ENCODE measurements at places on chromosomes 1 and 21.

GRCh38 chr1:76141929-76142328 lies 67.4 kb downstream of the ST6GALNAC3 start:
- no peak for DNase-seq

- no peak for DNase-seq
Observed at GRCh38 chr1:11537854-11538591, 59.1 kb downstream of the DISP3 start.

DNA sequence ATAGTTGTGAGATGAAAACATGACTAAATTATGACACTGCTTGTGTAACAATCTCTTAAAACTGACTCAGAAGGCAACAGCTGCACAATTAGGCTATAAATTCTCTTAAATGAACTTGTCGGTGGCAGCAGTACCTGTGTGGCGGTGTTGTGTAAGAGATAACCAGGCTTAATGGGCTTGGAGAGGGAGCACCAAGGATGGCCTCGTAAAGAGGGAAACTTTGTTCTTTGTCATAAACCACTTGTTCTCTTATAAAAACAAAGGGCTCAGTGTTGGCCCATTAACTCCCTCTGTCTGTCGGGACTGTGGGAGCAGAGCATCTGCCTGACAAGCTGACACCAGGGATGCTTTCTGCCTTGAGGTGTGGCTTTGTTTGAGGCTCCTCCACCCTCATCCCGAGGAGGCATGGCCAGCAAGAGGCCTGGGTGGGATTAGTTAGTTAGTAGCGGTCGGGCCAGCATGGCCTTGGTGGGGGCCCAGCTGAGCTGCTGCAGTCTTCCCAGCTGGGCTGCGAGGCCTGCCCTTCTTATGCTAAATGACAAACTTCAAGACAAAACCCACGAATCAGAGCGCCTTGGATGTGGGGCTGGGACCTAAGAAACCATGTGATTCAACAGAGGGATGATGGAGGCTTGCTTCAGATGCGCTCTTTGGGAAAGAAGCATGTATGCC lies 171.4 kb downstream of the CAMTA1 start:
- no peak for DNase-seq

- no peak for DNase-seq
Observed at GRCh38 chr1:84145068-84145467, 997 bp downstream of the PRKACB start.

GRCh38 chr1:4476394-4476793 lies 178.0 kb upstream of the AJAP1 start:
- DNase-seq: no peak

DNA sequence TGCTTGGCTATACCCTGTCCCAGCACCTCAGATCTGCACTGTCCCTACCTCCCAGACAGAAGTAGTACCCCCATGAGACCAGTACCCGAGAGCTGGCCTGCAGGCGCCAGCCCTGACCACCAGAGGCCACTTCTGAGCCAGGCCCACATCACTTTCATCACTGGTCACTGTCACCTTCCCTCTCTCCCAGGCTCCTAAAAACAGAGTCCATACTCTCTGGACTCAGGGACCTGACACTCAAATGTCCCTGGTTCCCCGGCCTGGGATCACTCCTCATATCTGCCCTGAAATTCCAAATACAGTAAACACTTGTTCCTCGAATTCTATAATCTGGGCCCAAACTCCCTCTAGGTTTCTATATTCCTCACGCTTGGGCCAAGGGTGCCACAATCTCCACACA lies 18.7 kb downstream of the TMEM53 start:
- no peak for DNase-seq
